Prostate gland (tissue), 2 donors: ENCODE measurements at places on chromosomes 3 and 15. TPM values are rescaled to one million over a fixed set of nuclear protein-coding genes. Genes with fewer than 3 reads are reported as not detected.
A peak's percentile ranks its signal among the peaks of the same experiment; 100 is the strongest.

The GCSAM gene
- 1.4 TPM for total RNA-seq

The FETUB gene
- total RNA-seq, result not detected

The PLA2G4E gene
- total RNA-seq, result 0.18 TPM

The TRIM69 gene
- total RNA-seq, result 12.0 TPM

DNA sequence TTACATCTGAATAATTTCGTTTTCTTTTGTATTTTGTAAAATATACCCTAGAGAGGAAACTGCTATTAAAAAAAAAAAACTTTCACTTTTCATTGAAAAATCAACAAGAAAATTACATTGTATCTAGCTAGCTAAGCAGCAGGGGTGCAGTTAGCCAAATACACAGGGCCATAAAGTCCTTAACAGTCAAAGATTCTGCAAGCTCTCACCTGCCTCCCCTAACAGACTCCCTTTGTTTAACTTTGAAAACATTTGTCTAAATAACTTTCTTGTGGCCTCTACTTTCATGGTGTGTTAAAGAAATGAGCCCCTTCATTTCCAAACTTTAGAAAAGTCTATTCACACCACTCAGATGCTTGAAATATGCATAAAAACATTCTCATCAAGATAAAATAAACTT, 23.3 kb downstream of the CBLB start:
- no peaks in the 10 kb centered on the region for H3K27me3 ChIP-seq
- no peak overlapping the region for H3K27ac ChIP-seq
- no peaks in the 10 kb centered on the region for H3K4me1 ChIP-seq
- H3K4me3 ChIP-seq, result no peak overlapping the region
- DNase-seq, result no peak
- H3K36me3 ChIP-seq, result no peaks in the 10 kb centered on the region

- DNase-seq, result no peak
- H3K4me1 ChIP-seq, result no peaks in the 10 kb centered on the region
- H3K27me3 ChIP-seq, result no peaks in the 10 kb centered on the region
These were observed 43.2 kb upstream of the CSTA start for GRCh38 chr3:122281891-122282290.

DNA sequence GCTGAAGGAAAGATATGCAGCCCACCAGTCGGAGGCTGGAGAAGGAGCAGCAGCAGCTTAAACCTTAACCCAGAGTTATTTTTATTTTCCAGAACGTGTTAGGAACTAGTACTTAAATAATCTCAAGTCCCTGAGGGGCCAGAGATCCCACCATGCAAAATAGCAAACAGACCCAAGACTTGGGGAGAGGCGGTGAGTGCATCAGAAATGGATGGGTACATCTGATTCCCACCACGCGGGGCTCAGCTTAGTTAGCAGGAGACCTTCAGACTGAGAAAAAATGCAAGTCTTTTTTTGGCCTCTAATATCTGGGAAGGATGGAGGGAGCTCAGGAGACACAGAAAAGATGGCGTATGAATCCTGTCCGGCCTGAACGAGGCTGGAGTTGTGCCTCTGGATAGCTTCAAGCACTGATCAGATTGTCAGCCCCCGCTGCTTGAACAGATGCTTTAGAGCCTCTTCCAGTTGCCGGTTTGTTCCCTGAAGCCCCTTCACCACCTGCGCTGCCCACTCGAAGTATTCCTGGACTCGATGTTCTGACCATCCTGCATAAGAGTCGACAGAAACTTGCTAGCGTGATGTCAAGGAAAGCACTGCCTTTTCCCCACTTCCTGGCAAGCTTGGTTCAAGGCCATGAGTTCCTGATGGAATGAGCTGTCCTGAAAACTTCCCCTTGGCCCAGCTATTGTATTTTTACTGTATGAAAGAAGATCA, 1.3 kb downstream of the HDDC3 start:
- peak overlapping the region; percentile 49 for H3K4me3 ChIP-seq
- H3K4me1 ChIP-seq, result peaks cover 2% of the 10 kb centered on the region
- H3K27me3 ChIP-seq, result no peaks in the 10 kb centered on the region
- H3K36me3 ChIP-seq, result no peaks in the 10 kb centered on the region

DNA sequence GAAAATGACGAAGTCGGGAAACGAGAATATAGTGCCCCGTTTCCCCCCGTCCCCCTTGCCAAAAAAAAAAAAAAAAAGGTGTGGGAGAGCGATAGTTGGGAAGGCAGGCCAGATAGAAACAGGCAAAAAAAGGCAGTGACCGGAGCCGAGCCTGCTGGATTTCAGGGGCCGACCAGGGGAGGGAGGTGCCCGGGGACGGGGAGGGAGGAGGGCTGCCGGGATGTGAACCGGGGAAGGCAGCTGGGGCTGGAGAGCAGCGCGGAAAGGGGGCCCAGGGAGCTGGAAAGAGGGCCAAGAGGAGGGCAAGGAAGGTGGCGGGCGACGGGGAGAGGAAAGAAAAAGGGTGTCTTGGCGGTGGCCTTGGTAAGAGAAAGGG, 837 bp downstream of the LRRN1 start:
- peak overlapping the region; percentile 52 for H3K4me3 ChIP-seq
- H3K27ac ChIP-seq, result no peak overlapping the region
- no peaks in the 10 kb centered on the region for H3K36me3 ChIP-seq
- no peaks in the 10 kb centered on the region for H3K4me1 ChIP-seq

DNA sequence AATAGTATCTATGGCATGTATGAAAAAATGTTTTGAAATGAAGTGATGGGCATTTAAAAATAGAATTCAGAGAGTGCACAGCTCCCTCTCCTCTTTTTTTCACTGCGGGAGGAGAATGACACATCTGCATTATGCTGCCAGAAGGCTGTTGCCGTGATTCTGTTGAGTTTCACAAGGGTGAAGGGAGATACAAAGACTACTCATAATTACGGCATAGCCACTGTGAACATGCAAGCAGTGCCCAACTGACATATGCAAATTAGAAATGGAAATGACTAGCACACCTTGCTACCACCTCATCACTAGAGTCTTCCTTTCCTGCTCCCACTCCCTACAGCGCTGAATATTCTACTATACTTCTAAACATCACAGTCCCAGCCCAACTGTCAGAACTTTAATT, 20.1 kb downstream of the IFT57 start:
- no peak for DNase-seq
- H3K4me1 ChIP-seq, result no peaks in the 10 kb centered on the region
- no peaks in the 10 kb centered on the region for H3K36me3 ChIP-seq
- H3K4me3 ChIP-seq, result no peak overlapping the region
- no peak overlapping the region for H3K27ac ChIP-seq

- H3K4me1 ChIP-seq, result no peaks in the 10 kb centered on the region
- H3K27me3 ChIP-seq, result no peaks in the 10 kb centered on the region
- H3K27ac ChIP-seq, result no peak overlapping the region
- no peak overlapping the region for H3K4me3 ChIP-seq
These were observed 862.5 kb downstream of the CADM2 start for GRCh38 chr3:85821130-85821756.

DNA sequence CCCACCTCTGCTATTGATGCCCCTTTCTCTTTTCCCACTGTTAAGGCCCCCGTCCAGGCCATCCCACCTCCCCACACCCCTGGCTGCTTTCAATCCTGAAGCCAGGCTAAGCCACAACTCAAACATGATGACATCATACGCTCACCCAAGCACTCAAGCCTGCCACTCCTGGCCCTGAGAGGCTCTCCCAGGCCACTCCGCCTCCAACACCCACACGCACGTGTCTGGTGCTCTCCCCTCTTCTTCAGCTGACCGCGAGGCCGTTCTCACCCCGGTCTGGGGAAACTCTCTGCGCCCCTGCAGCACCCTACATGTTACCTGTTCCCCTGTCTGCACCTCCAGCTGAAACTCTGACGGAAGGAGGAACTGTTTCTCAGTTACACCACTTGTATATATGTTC, 6.2 kb downstream of the ZXDC start:
- no peak overlapping the region for H3K27ac ChIP-seq
- no peak for DNase-seq
- H3K27me3 ChIP-seq, result no peaks in the 10 kb centered on the region
- peaks cover 4% of the 10 kb centered on the region for H3K36me3 ChIP-seq
- H3K4me1 ChIP-seq, result peaks cover 15% of the 10 kb centered on the region

- no peaks in the 10 kb centered on the region for H3K36me3 ChIP-seq
- no peak for DNase-seq
- H3K27me3 ChIP-seq, result no peaks in the 10 kb centered on the region
- H3K27ac ChIP-seq, result peak overlapping the region; percentile 39
- no peak overlapping the region for H3K4me3 ChIP-seq
These were observed 63.3 kb downstream of the ABTB1 start for GRCh38 chr3:127735767-127736693.

DNA sequence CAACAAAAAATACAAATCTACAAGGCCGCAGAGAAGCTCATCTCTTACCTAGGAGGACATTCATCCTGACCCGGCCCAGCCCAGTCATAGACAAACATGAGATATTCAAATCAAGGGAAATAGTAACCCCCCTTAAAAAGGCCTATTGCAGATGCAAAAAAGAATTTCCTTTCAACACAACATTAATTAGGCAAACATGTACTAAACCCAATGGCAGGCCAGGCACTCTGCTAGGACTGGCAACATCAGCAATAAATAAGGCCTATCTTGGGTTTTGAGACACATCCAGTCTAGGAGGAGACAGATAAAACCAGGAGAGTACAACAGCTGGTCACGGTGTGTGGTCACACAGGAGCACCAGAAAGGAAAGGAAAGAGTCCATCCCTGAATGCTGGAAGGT, 61.4 kb downstream of the ADCY5 start:
- no peaks in the 10 kb centered on the region for H3K36me3 ChIP-seq
- no peaks in the 10 kb centered on the region for H3K4me1 ChIP-seq
- no peaks in the 10 kb centered on the region for H3K27me3 ChIP-seq
- H3K27ac ChIP-seq, result peak overlapping the region; percentile 62
- DNase-seq, result no peak

- no peak for DNase-seq
- no peaks in the 10 kb centered on the region for H3K36me3 ChIP-seq
- peaks cover 11% of the 10 kb centered on the region for H3K4me1 ChIP-seq
- H3K27me3 ChIP-seq, result no peaks in the 10 kb centered on the region
- no peak overlapping the region for H3K4me3 ChIP-seq
These were observed 79.3 kb downstream of the ATP10A start for GRCh38 chr15:25783607-25784540.
